ENCODE measurements at places on chromosomes 12 and 14.

DNA sequence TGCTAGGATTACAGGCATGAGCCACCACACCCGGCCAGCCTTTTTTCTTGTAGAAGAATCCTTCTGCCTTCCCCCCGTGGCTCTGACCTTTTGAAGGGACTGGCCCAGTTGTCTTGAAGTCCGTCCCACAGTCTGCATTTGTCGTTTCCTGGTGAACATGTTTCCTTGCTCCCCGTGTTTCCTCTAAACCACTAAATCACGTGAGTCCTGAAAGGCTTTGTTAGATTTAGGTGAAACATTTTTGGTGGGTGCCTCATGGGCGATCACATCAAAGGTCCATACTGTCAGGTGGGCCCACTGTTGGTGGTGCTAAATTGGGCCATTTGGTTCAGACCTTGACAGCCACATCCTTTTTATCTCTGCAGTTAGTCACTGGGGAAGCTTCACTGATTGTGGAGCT lies 26.3 kb downstream of the MLXIP start:
- DNase-seq, result no peak

DNA sequence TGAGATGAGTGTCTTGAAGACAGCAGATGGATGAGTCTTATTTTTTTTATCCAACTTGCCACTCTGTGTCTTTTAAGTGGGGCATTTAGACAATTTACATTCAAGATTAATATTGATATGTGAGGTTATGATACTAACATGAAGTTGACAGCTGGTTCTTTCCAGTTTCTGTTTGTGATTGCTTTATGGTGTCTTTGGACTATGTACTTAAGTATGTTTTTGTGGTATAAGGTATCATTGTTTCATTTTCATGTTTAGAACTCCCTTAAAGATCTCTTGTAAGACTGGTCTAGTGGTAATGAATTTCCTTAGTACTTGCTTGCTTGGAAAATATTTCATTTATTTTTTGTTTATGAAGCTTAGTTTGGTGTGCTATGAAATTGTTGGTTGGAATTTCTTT lies 550.3 kb upstream of the NOVA1 start:
- DNase-seq, result no peak

DNA sequence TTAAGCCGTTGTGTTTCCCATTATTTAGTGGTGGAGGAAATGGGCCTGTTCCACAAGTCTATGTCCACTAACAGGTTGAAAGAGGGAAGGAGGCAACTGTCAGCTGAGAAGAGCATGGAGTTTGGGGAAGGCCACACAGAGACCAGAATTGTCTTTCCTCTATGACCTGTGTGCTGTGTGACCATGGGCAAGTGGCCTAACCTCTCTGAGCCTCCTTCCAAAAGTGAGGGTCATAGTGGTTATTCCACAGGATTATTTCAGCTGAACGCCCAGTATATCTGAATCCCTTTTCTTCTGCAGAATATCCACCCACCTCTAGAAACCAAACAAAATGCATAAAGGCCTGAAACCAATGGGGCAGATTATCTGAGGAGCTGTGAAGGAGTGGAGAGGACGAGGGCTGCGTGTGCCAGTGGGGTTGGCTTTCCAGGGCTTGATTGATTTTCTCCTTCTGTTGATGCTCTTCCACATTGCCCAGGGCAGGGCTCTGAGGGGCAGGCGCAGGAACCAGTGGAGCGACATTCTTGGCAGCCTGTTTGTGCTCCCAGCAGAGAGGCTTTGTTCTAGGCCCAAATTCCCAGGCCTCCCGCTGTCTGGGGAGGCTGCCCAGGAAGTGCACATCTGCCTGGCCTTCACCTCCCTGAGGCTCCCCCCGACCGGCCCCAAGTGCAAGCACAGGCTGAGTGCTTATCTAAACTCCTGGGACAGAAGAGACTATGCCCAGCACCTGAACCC lies 452.7 kb downstream of the BCL11B start:
- DNase-seq, result no peak

- DNase-seq, result no peak
Measured at GRCh38 chr14:79703209-79703608, 508.1 kb downstream of the DIO2 start.

DNA sequence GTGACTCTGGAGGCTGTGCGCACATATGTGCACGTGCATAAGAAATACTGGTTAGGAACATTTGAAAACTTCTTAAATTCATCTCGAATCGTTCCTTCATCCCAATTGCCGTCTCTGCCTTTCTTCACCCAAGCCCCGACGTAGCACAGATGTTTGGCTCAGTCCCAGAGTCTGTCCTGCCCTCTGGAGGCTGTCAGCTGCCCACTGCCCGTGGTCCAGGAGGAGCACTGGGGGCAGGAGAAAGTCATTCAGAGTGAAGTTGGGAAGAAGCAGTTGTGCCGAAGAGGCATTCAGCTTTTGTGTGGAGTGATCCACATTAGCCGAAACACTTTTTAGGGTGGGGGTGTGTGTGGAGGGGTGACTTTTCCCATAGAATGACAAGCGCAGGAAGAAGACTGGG lies 124.9 kb downstream of the TSPAN9 start:
- no peak for DNase-seq

DNA sequence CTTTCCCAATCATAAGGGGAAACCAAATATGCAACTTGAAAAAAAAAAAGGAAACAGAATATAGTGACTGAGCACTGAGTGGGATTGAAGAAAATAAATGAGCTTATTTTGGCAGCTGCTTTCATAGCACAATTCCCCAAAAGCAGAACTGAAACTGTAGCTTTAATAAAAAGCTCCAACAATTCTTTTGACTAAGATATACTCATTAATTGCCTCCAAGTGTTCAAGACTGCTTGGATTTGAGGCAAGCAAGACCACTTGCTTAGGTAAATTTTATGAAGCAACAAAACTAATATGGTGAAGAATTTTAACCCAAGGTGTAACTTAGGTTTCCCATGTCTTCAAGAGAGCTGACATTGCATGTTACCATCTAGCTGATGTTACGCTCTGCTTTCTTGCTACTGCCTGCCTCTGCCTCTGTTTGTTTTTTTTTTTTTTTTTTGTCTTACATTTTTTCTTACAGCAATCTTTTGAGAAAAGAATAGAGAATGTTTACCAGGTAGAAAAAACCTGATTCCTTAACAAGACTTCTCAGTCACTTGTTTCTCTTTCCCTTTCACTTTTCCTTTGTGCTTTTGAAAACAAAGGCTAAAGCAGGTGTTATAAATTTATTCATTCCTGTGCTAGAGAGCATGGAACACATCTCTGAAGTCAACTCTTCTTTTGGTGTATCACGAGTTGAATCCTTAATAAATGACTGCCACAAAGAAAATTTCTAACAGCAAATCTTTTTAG lies 134.4 kb downstream of the BCAT1 start:
- no peak for DNase-seq

- DNase-seq, result no peak
Measured at GRCh38 chr12:72075401-72075800, 136.8 kb downstream of the TPH2 start.

- DNase-seq, result no peak
Measured at GRCh38 chr12:131390412-131391334, 320.2 kb upstream of the SFSWAP start.

GRCh38 chr12:90977224-90977623 lies 22.2 kb upstream of the CCER1 start:
- DNase-seq, result no peak

DNA sequence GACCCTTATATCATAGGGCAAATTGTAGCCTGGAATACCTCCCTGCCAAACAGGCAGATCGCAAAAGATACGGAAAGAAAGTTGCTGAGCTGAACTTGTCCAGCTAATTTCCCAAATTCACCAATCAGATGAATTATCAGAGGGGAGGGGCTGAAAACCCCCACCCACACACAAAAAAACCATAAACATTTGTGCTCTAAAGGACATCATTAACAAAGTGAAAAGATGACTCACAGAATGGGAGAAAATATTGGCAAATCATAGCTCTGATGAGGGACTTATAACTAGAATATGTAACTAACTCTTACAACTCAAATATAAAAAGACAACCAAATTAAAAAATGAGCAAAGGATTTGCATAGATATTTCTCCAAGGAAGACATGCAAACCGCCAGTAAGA lies 36.3 kb downstream of the PTHLH start:
- DNase-seq, result no peak

GRCh38 chr14:76499399-76499798 lies 123.5 kb downstream of the ESRRB start:
- DNase-seq, result no peak

- DNase-seq, result no peak
Measured at GRCh38 chr14:104115131-104115600, 23.2 kb upstream of the KIF26A start.

DNA sequence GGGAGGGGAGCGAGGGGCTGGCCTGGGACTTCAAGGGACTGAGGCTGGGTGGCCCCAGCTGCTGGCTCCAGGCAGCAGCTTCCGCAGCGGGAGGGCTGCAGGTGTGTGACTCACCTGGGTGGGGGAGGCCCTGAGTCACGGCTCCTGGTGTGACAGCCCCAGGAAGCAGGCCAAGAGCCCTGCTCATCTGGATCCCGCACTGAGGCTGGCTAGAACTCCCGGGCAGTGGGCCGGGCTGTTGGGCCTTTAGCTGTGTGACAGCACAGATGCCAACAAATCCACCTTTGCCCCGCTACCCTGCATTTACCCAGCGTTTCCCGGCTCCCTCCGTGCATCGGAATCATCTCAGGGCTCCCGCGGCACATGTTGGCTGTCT lies 180.0 kb upstream of the PRMT8 start:
- DNase-seq, result no peak

GRCh38 chr12:4506430-4506829 lies 32.3 kb upstream of the RAD51AP1 start:
- no peak for DNase-seq

GRCh38 chr12:14264778-14265177 lies 100.7 kb upstream of the ATF7IP start:
- no peak for DNase-seq

- no peak for DNase-seq
Measured at GRCh38 chr12:11580125-11580751, 69.2 kb upstream of the ETV6 start.

GRCh38 chr12:109999649-109999971 lies 380 bp downstream of the ANKRD13A start:
- no peak for DNase-seq

All from CD4-positive, alpha-beta T cell (primary cell).